Stimulated activated CD8-positive, alpha-beta memory T cell treated with anti-CD3 and anti-CD28 coated beads, Interleukin-15, amount 100 ng/mL, for 4 hours (primary cell): ENCODE measurements at places on chromosomes 2 and 18.

DNA sequence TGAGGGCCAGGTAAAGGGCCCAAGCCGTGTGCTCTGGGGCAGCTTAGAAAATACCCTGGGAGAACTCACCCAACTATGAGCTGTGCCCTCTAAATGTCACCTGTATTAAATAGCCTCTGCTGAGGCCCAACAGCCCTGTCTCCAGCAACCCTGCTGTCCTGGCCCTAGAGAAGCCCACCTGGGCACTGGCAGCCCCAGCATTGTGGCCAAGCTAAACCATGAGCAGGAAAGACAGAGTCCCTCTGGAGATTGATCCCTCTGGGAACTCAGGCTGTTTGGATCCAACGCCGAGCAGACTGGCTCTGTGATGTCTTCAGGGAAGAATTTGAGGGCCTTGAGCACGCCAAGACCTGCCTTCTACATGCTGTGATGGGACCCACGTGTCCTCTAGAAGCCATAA lies 126.5 kb downstream of the TTC32 start:
- no peak for DNase-seq

GRCh38 chr2:134218930-134219658 lies 34.8 kb upstream of the MGAT5 start:
- no peak for DNase-seq

GRCh38 chr18:31657823-31658669 lies 26.3 kb downstream of the B4GALT6 start:
- no peak for DNase-seq

DNA sequence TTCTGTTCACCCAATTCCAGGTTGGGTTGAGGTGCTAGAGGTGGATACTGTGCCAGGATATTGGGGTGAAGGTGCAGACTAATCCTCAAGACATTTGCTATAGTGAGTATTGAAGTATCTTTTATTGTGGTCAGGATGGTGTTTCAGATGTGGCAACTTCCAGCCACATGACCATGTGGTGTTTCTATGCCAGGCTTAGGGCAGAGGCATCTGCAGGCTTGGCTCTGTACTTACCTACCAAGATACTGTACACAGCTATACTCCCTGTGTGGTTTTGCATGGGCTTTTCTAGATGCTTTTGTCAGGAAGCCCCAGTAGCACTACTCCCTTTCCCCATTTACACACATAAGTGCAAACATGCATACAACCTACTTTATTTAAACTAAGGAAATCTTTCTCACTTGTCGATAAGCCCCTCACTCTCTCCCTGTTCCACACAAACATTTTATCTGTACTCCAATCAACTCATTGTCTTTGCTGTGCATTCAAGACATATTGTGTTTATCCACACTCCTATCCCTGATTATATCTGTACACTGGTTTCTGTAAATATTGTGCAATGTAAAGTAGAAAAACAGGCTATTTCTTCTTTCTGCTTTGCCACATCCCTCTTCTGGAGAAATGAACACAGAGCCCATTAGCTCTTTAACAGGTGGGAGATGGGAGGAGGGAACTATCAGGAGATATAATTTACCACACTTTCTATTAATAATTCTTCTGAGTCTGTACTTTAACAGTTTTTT lies 12.3 kb downstream of the ARL6IP6 start:
- DNase-seq: peak; percentile 12

GRCh38 chr2:158600155-158600802 lies 143.5 kb downstream of the PKP4 start:
- no peak for DNase-seq

- DNase-seq: no peak
Measured at GRCh38 chr2:47666332-47666731, 116.6 kb upstream of the MSH6 start.

GRCh38 chr18:58998401-58999203 lies 133.9 kb downstream of the ZNF532 start:
- no peak for DNase-seq

GRCh38 chr18:78953566-78953965 lies 26.1 kb upstream of the SALL3 start:
- no peak for DNase-seq

DNA sequence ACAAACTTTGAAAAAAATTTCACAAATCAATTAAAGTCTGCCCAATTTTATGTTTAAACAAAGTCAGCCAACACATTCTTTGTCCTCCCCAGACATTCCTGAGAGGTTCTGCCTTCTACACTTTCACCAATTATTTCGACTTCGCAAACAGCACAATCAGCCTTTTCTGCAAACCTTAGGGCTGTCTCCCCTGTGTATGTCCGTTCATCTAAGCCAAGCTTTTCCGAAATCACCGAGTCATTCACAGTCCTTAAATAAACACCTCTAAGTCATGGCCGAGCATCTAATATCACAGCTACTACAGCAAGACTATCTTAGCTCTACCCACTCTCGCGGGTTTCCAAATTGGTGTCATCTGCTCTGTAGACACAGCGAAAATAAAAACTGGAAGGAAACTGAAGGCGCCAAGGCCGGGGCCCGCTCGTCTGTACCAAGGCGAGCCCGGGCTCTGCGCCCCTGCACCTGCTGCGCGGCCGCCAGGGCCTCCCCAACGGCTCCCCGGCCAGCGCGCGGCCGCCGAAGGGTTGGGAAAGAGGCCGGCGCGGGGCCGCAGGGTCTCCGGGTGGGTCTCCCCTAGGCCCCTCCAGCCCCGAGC lies 730 bp downstream of the ODC1 start:
- no peak for DNase-seq

DNA sequence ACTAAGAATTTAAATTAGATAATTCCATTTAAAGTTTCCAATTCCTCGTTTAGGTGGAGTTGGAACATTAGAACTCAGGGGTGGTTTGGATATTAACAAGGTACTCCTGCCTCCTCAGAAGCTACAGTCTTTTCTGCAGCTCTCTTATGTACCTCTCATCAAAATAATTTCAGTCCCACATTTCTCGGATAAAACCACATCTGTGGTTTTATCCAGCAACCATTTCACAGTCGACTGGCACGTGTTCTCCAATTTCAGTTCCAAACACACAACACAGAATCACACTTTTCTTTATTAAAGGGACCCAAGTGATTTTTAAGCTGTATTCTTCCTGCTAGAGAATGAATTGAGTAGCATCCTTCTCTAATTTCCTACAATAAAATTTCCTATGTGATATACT lies 22.7 kb upstream of the NFU1 start:
- no peak for DNase-seq

- DNase-seq: no peak
Measured at GRCh38 chr2:37456479-37456878, 112.0 kb downstream of the QPCT start.

DNA sequence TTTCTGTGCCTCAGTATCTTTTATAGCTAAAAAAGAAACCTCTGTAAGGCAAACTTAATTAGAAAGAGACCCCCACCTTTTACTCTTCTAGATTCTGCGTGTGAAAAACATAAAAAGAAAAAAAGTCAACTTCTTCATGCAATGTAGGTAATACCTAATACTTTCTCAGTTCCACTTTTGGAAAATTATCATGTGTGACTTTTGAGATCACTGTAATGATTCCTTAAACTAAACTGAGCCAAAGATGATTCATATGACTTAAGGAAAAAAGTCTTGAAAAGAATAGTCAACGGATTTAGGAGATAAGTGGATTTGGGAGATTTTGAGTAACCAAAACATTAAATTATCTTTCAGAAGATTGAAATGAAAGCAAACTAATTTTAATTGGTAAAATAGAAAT lies 48.9 kb downstream of the PLEKHA3 start:
- no peak for DNase-seq

- no peak for DNase-seq
Measured at GRCh38 chr18:62715759-62716615, 646 bp downstream of the PHLPP1 start.

GRCh38 chr2:200585730-200586643 lies at the start of gene AOX1:
Gene AOX1 (plus strand): TSS chr2:200586014. CDS start chr2:200586109, 95 bp downstream.
- DNase-seq: no peak

DNA sequence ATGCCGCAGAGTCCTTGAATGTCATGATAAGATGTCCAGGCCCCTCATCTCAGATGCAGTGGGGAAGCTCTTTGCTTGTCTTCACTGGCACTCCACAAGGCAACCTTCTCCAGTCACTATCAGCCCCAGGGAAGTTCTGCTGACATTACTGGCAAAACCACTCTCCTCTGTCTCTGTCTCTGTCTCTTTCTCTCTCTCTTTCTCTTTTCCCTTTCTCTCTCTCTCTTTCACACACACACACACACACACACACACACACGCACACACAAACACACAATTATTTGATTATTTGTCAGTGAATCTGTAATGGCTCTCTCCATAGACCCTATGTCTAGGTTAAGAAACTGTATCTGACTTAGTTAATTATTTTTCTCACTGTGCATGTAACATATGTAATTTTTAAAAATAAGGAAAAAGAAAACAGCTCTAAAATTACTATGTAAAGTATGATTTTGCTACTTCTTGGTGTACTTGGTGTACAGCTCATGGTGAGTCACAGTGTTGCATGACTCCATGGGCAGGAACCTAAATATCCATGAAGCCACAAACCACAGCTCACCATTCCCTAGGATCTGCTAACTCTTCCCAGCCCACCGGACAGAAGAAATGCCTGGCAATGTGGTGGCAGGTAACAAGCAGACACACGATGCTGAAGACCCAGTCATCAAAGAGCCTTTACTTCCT lies 594.9 kb upstream of the ID2 start:
- no peak for DNase-seq

DNA sequence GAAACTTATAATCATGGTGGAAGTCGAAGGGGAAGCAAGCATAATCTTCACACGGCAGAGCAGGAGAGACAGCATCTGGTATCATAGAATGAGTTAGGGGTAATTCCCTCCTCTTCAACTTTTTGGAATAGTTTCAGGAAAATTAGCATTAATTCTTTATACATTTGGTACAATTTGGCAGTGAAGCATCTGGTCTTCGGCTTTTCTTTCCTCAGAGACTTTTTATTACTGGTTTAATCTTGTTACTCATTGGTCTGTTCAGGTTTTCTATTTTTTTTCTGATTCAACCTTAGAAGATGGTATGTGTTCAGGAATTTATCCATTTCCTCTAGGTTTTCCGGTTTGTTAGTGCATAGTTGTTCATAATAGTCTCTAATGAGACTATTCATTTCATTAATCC lies 39.7 kb upstream of the ABCA12 start:
- DNase-seq: no peak

DNA sequence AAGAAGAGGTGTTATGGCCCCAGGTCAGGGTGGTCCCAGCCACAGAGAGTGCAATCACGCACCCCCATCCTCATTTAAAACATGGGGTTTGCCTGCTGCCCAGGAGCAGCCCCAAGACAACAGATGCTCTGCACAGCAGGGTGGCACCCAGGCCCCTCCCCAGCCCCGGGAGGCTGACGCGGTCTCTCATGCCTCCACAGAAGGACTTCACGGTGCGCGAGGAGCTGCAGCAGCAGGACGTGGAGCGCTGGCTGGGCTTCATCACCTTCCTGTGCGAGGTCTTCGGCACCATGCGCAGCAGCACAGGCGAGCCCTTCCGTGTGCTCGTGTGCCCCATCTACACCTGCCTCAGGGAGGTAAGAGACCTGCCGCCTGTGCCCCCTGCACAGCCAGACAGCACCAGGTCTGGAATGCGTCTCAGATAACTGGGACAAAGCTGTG lies 133.7 kb downstream of the SMAD7 start:
- no peak for DNase-seq

DNA sequence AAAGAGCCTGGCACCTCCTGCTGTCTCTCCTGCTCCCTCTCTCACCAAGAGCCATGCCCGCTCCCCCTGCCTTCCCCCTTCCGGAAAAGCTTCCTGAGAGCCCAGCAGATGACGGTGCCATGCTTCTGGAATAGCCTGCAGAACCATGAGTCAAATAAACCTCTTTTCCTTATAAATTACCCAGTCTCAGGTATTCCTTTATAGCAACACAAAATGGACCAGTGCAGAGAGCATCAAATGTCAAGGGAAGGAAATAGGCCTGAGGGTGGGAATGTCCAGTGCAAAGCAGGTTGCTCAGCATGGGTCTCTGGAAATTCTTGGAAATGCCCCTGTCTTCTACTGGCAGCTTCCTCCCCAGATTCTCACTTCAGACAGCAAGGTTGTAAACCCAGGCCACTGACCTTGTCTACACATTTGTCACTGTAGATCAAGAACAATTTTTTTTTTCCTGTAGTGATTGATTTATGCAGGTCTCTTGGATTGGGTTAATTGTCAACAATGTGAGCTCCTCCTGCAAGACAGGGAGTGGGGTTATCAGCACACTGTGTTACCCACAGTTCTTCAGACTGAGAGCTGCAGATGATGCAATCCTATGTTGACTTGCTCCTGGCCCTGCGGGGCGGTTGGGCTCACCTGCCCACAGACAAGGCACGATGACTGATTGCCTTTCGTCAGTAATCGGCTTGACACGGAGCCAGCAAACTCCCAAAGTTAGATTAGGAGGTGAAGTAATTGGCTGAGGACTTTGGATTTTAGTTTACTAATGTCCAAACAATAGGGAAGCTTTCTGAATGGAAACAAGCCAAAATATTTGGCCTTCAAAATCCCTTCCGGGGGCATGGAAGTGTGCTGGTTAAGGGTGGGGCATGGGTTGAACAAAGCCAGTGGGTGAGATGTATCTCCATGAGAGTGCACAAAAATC lies 5.4 kb upstream of the BOD1L2 start:
- no peak for DNase-seq

GRCh38 chr2:137522620-137523011 lies 441.7 kb upstream of the HNMT start:
- DNase-seq: no peak

DNA sequence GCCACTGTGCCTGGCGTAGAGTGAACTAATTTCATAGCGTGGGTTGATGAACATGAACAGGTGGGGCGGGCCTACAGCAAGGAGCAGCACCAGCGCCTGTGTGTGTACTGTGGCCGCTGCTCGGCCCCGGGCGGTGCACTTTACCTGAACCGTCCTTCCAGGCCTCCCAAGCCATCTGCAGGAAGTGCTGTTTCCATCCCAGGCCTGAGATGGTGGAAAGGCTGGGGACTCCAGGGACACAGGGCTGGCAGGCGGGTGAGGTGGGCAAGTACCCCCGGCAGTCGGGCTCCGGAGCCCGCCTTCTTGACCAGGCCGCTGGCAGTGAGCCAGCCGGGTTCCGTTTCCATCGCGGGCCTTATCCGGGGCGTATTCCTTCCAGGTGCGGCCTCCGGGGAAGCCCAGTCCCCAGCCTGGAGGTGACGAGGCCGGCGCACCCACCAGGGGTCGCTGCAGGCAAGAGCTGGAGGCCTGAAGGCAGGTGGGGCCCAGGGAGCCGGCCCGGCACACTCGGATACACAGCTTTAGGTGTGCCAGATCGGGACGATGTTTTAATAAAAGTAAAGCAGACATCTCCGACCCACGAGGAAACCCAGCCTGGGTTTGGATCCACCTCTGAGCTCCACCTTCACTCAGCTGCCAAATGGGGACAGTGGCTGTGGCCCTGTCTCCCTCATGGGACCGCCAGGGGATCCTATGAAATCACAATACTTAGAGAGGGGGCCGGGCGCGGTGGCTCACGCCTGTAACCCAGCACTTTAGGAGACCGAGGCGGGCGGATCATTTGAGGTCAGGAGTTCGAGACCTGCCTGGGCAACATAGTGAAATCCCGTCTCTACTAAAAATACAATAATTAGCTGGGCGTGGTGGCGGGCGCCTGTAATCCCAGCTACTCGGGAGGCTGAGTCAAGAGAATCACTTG lies 22.7 kb upstream of the PDIA6 start:
- peak; percentile 37 for DNase-seq
